ENCODE measurements at places on chromosomes 6 and 20.

- DNase-seq, result no peak
Measured at GRCh38 chr20:64140956-64141355, 23.3 kb upstream of the MYT1 start.

DNA sequence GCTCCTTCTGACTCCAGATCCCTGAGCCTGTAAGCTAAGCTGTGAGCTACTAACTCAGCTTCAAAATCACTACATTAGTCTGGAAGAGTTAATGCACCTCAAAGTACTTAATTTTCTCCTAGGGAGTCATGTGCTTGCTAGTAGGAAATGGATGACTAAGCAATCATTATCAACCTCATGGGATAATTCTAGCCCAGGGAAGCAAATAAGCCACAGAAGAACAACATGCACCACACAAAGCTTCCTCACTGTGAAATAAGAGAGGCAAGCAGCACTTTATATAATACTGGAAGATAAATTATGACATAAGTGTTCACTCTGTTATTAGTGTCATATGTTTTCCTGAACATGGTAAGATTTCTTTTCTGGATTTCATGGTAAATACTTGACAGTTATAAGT lies 57.9 kb upstream of the RCAN2 start:
- no peak for DNase-seq

GRCh38 chr20:14992961-14993360 lies 655.5 kb upstream of the FLRT3 start:
- DNase-seq, result peak; percentile 27

- DNase-seq, result no peak
Measured at GRCh38 chr6:110415086-110415916, at the start of gene DDO. DDO (minus strand) TSS chr6:110415575; CDS start chr6:110413462, 2,113 bp downstream.

GRCh38 chr6:137680705-137681346 lies 186.2 kb upstream of the TNFAIP3 start:
- DNase-seq, result no peak

DNA sequence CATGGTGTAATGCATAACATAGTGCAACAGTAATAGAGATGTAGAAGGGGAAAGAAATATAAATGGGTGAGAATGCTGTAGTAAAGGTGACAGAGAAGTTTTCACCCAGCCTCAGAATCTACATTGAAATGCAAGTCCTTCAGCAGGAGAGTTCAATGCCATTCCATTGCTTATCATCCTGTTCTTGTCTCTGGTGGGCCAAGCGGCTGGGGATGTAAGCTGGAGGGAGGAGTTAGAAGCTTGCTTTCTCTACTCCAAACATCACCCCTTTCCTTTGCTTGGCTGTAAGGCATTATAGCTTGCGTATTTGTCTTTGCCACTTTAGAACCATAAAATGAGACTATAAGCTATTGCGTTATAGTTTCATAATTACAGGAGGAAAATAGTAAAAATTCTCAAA lies 2.2 kb upstream of the FUT9 start:
- no peak for DNase-seq

DNA sequence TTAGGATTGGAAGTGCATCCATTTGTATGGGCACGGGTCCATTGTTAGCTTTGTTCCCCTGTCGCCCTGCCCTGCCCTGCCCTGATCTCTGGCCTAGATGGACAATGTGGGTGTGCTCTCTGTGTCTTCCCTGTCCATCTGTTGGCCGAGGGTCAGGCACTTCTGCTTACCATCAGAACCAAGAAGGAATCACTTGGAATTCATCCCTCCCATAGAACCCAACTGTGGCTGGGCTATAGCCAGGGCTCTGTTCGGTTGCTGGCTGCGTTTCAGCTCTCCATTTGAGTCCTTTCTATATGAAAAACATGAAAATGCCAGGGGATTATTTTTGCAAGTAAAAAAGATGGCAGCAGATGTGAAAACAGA lies 26.6 kb upstream of the TULP4 start:
- DNase-seq, result no peak

- DNase-seq, result no peak
Measured at GRCh38 chr20:56575157-56575556, 42.1 kb downstream of the FAM209B start.

DNA sequence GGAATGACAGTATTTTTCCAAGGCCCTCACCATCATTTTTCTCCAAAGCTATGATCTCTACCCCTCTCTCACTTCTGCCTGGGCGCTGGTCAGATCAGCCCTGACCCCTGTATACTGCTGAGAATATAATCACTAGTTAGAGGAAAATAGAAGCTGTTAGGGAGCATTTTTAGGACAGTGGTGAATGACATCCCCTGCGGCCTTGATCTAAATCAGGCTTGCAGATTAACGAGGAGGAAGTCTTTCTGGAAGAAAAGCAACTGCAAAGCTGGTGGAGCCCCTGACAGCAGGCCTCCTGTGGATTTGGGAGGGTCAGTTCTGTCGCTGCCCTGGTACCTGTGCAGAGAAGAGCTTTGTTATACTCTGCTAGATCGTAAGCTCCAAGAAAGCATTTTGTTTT lies 107.9 kb downstream of the RPP40 start:
- no peak for DNase-seq

- DNase-seq, result no peak
Measured at GRCh38 chr6:143807103-143807772, 35.9 kb upstream of the LTV1 start.

DNA sequence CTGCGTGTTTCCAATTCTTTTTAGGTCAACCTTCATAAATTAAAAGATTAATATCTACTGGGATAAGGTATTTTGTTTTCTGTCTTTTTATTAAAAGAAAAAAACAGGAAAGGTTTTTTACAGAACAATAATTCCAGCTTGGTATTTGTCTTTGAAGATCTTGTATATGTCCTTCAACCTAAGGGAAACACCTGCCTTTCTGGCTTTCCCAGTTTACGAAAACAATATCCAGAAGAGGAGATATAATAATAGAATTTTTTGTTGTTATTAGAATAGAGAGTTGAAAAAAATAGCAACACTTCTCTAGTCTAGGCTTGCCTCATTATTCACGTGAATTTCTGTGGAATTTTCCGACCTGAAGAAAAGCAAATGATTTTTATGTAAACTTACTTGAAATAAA lies 37.9 kb upstream of the CCN2 start:
- DNase-seq, result no peak

- DNase-seq, result no peak
Measured at GRCh38 chr6:108145639-108146038, 20.2 kb upstream of the NR2E1 start.

DNA sequence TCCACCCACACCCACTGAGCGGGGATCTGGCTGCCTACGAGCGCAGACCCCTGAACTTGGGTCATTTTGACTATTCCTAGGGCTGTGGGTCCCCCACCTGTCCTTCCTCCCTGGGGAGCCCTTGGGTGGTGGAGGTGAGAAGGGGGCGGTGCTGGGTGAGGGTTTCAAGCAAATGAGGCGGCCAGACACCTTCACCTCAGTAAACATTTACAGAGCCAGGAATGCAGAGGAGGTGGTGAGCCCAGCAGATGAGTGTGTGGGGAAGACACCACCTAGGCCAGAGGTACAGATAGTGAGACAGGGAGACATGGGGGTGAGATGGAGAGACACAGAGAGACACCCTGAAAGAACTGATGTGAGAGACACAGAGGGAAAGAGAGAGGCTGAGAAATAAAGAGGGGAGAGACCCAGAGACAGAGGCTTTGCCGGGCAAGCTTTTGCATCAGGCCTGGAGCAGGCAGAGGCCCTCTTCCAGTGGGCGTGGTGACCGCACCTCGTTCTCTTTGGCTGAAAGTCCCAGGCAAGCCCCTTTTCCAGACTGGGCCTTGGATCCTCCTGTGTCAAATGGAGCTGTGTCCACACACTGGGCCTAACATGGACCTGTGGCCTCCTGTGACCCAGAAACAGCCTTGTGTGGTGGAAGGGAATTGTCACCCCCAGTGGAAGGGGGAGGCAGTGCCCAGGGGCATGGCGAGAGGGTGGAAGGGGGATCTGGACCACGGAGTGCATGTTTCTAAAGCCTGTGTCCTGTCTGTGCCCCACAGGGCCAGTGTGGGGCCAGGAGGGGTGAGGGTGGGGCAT lies 29.7 kb downstream of the CEBPB start:
- no peak for DNase-seq

- no peak for DNase-seq
Measured at GRCh38 chr6:10413262-10413849, 1.5 kb downstream of the TFAP2A start.

GRCh38 chr6:167688123-167688522 lies 138.6 kb upstream of the AFDN start:
- no peak for DNase-seq

DNA sequence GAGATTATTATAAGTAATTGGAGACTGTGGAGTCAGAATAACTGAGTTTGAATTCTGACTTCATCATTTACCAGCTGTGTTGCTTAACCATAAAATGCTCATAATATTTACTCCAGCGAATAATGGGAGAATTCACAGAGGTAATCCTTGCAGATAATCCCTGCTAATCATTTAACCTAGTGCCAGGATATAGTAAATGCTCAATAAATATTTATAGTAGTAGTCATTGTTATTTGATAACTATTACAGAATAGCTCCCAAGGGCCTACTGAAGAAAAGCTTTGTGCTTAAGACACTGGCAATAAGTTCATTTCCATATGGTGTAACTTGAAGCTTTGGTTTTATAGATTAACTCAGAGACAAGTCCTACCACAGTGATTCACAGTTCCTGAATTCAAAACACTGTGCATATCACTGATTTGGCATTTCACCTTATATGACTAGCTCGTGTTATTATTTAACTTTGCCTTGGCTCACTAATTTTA lies 208.8 kb upstream of the PLCB4 start:
- peak; percentile 93 for DNase-seq

GRCh38 chr6:86937219-86938079 lies at the start of gene HTR1E:
HTR1E (plus strand) TSS chr6:86937528; CDS start chr6:87015335, 77,807 bp downstream.
- DNase-seq, result no peak

GRCh38 chr6:141580131-141580530 lies 552.6 kb upstream of the GJE1 start:
- no peak for DNase-seq

All from skeletal muscle cell (primary cell).